Melanocyte of skin (primary cell): ENCODE measurements at places on chromosomes 2 and 18. TPM values are rescaled to one million over a fixed set of nuclear protein-coding genes. Genes with fewer than 3 reads are reported as not detected.

RSAD2 gene
- total RNA-seq, result 52.6 and 98.9 TPM in 2 replicates

CD302 gene
- total RNA-seq, result 5.2 and 8.7 TPM in 2 replicates

LONRF2 gene
- 0.34 and 0.36 TPM in 2 replicates for total RNA-seq

FOXD4L1 gene
- 0.15 TPM in 1 of 2 replicates, not detected in the other for total RNA-seq

SKA1 gene
- 27.6 and 29.0 TPM in 2 replicates for total RNA-seq

FNDC4 gene
- 2.1 and 4.4 TPM in 2 replicates for total RNA-seq

GALNT13 gene
- not detected in 2 replicates for total RNA-seq

CHST10 gene
- total RNA-seq, result 11.0 and 18.8 TPM in 2 replicates

MAPK4 gene
- 0.67 and 4.2 TPM in 2 replicates for total RNA-seq

IL36B gene
- total RNA-seq, result not detected in 2 replicates

CD207 gene
- total RNA-seq, result 0.34 and 0.36 TPM in 2 replicates

GCG gene
- not detected in 2 replicates for total RNA-seq

IL36RN gene
- not detected in 2 replicates for total RNA-seq

MAP2 gene
- 6.0 and 6.9 TPM in 2 replicates for total RNA-seq

SP140 gene
- total RNA-seq, result 0.46 and 2.7 TPM in 2 replicates
